ENCODE measurements at places on chromosomes 7 and 10. TPM values are rescaled to one million over a fixed set of nuclear protein-coding genes. Genes with fewer than 3 reads are reported as not detected.

The TMEM140 gene
- 6.3 TPM for total RNA-seq

DNA sequence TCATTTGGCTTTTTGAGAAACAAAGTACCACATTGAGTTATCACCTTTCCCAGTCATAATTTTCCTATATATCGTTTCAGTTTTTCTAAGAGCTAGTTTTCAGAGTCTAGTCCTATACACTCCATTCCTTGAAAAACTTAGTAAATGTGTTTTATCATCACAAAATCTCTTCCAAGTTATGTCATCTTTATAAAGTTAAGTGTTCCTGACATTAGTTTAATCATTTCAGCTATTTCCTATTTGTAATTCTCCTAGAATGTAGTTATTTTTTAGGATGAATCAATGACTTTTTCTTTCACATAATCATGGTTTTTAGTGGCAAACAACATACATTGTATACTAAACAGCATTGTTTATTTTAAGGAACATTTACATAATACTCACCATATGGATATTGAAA is 191.7 kb upstream of the BET1 start:
- H3K4me3 ChIP-seq: no peak overlapping the region
- H3K36me3 ChIP-seq: no peaks in the 10 kb centered on the region
- DNase-seq: no peak
- no peak overlapping the region for H3K27ac ChIP-seq

DNA sequence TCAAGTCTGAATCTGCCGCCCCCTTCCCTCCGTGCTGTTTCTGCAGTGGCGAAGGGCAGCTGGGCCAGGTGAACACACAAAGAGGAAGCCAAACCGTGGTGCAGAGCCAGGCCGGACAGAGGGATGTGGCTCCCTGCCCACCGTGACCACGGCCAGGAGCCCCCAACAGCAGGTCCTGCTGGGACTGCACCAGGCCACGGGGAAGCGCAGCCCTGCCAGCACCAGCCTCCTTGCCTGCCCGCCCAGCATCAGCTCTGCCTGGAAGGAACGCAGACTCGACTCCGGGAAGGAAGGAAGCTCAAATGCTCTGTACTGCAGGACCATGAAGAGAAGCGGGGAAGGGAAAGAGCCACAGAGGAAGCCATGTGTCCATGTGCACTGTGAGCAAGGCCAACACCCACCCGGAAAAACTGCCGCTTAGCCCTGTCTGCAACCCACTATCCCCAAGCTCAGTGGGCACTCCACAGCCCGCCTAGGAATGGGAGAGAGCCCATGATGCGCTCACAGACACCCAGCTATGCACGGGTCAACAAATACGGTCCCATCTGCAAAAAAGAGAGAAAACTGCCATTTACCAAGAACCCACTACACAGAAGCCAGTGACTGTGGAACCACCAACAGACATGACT is 19.0 kb downstream of the GPER1 start:
- no peaks in the 10 kb centered on the region for H3K36me3 ChIP-seq
- DNase-seq: no peak
- H3K4me1 ChIP-seq: no peaks in the 10 kb centered on the region
- no peak overlapping the region for H3K4me3 ChIP-seq

- no peaks in the 10 kb centered on the region for H3K27me3 ChIP-seq
- no peak for DNase-seq
- no peaks in the 10 kb centered on the region for H3K4me1 ChIP-seq
Measured at GRCh38 chr7:13800694-13801448, 188.6 kb downstream of the ETV1 start.

GRCh38 chr10:80709866-80710265 is 172.2 kb downstream of the SH2D4B start:
- no peaks in the 10 kb centered on the region for H3K4me1 ChIP-seq
- H3K27me3 ChIP-seq: no peaks in the 10 kb centered on the region
- H3K27ac ChIP-seq: no peak overlapping the region
- H3K4me3 ChIP-seq: no peak overlapping the region
- no peaks in the 10 kb centered on the region for H3K36me3 ChIP-seq

GRCh38 chr7:98241674-98242241 is 10.3 kb downstream of the TECPR1 start:
- H3K27ac ChIP-seq: no peak overlapping the region
- no peaks in the 10 kb centered on the region for H3K27me3 ChIP-seq
- no peaks in the 10 kb centered on the region for H3K36me3 ChIP-seq
- DNase-seq: no peak
- H3K4me3 ChIP-seq: no peak overlapping the region

The PCLO gene
- 20.4 TPM for total RNA-seq

- H3K27ac ChIP-seq: no peak overlapping the region
- no peaks in the 10 kb centered on the region for H3K4me1 ChIP-seq
- H3K36me3 ChIP-seq: no peaks in the 10 kb centered on the region
- no peaks in the 10 kb centered on the region for H3K27me3 ChIP-seq
- peak; percentile 57 for DNase-seq
Measured at GRCh38 chr7:17640730-17641377, 299.4 kb downstream of the SNX13 start.

GRCh38 chr7:38934536-38934935 is 25.5 kb upstream of the VPS41 start:
- no peak for DNase-seq
- H3K27me3 ChIP-seq: no peaks in the 10 kb centered on the region
- H3K4me1 ChIP-seq: no peaks in the 10 kb centered on the region
- no peaks in the 10 kb centered on the region for H3K36me3 ChIP-seq

Measured in testis (tissue), 5 donors.